Hematopoietic multipotent progenitor cell (in vitro differentiated cells): ENCODE measurements at places on chromosomes 16 and 17.

DNA sequence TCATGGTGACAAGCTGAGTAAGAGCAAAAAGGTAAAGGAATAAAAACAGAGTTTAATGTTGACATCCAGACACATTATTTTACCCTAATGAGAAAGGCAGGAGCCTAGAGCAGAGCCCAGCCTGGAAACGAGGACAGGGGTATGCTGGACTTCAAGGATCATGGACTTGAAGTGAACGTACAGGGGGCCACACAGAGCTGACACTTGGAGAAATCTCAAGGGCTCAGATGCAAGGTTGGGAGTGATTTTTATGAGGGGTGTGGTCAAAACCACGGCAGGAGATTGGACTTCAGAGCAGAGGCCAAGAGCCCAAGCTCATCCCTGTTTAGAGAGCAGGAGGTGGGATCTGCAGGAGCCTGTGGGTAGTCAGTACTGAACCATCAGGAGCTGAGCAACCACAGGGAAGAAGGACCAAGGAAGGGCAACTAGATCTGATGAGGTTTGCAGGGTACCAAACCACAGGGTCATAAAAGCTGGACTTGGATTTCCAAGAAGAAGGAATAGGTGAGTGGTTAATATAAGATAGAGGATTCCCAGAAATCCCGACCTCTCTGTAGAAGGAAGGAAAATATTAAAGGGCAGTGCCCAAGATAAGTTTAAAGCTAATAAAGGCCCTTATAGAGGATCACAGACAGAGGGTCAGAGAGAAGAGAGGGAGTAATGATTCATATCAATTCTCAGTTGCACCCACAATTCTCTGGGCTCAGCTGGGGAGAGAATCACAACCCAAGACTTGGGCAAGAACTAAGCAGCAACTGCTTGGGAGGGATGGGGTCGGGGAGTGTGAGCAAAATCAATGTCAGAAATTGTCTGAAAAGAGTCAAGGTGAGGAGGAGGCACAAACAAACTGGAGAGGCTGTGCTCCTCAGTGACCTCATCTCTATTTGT, 331.7 kb downstream of the SOX9 start:
- DNase-seq, result no peak

- no peak for DNase-seq
These were observed 169.4 kb downstream of the FOXL1 start for GRCh38 chr16:86747761-86748160.

- peak; percentile 75 for DNase-seq
These were observed 617 bp upstream of the SENP3 start for GRCh38 chr17:7561028-7561575.

DNA sequence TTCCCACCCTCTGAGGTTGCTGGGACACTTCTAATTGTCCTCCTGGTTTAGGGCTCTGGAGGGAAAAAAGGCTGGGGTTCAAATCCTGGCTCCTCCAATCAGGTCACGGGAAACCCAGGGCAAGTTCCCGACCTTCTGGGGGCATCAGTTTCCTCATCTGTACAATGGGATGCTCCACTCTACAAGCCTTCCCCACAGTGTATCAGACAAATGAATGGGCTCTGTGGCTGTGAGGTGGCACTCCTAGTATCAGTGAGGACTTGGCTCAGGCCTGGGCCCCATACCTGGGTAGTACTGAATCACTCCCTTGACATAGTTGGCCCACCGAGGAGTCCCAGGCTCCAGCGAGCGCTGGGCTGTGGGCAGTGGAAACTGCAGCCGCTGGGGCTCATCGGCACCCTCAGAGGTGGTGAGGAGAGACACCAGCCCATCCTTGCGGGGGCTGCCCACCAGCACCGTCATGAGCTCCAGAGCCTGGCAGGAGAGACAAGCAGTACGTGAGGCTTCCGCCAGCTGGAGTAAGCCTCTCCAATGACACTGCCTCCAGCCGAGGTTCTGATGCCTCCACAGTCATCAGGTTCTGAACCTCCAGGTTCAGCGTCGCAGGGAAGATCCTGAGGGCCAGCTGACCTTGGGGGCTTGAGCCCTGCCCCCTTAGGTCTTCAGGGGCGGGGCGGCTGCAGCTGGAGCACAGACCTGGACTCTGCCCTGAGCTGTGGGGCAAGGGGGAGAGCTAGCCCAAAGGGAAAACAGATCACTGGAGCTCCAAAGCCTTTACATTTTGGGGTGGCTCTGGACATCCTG, 1.2 kb downstream of the GALK1 start:
- no peak for DNase-seq

- no peak for DNase-seq
These were observed 3.8 kb upstream of the SNX20 start for GRCh38 chr16:50684823-50685461.

DNA sequence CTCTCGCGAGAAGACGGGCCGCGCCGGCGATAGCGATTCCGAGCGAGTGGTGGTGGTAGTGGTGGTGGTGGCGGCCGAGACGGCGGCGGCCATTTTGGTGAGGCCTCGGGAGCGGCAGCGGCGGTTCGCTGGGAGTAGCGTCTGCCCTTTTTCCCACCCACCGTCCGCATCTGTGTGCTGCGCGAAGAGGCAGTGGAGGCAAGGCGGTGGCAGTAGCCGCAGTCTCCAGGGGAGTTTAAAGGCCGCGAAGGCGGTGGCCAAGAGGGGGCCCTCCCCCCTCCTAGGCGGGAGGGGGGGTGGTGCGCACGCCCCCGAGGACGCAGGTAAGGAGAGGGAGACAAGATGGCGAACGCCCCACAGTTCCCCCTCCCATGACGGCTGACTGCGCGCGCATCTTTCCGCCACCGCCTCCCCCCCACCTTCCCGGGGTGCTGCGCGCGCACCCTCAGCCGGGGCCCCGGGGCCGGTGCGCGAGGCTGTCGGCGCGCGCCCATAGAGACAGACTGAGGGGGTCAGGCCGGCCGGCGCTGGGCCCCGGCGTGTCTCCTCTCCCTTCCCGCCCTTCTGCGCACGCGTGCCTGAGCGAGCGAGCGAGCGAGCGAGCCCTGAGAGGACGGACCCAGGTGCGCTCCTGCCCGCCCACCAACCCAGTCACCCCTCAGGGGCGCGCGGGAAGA, 694 bp upstream of the SRCAP start:
- peak; percentile 98 for DNase-seq

DNA sequence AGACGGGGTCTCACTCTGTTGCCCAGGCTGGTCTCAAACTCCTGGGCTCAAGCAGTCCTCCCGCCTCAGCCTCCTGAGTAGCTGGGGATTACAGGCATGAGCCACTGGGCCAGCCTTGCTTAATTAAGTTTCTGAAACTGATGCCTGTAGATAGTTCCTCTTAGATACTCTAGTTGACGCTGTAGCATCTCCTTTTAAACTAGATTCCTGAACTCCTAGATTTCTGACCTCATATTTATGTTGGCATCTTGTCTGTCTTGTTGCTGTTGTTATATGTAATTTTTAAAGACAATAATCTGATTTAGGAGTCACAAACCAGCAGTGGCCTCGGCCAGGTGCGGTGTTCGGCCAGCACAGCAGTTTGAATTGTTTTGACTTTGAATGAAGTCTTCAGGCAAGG, 37.5 kb downstream of the DHRS7B start:
- DNase-seq, result no peak

- no peak for DNase-seq
These were observed 815.5 kb downstream of the KCNJ18 start for GRCh38 chr17:22507823-22508222.

GRCh38 chr17:28862561-28862960, 7.7 kb downstream of the ERAL1 start:
- no peak for DNase-seq

- DNase-seq, result no peak
These were observed 1.9 kb downstream of the NECAB2 start for GRCh38 chr16:83969771-83970429.

- no peak for DNase-seq
These were observed 12.7 kb downstream of the TMEM11 start for GRCh38 chr17:21201298-21201595.

DNA sequence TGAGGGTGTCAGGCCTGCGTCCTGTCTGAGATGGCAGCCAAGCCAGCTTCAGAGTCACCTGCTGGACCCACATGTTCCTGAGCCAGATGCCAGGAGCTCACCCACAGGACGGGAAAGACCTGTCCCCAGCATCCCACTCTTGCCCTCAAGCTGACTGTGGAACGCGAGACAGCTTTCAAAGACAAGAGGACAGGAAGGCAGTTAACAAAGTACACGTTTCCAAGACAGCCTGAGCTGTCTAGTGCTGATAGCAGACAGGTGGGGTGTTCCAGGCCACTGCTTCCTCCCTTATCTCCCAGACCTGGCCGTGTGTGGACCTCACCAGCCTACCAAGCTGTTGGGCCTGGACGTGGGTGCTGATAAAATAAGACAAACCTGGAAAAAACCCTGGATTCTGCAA, 13.2 kb downstream of the CMTM3 start:
- no peak for DNase-seq

DNA sequence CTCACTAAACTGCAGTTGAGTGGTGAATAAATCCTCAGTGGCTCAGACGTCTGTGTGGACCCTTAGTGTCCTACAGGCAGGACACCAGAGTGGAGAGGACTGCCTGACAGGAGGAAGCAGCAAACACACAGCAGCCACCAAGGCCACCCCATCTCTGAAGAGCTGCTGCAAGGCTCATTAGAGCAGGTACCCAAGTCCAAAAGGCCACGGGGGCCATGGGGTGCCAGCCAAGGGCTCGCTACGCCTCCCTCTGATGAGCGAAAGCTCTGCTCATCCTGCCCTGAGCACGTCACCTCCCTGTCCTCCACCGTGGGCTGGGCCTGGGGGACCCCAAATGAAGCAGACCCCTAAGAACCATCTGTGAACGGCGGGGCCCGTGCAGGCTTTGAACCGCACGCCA, 70.1 kb upstream of the DOC2B start:
- no peak for DNase-seq

- peak; percentile 25 for DNase-seq
These were observed 25.4 kb downstream of the ZFP90 start for GRCh38 chr16:68564382-68564985.

- DNase-seq, result no peak
These were observed 13.2 kb upstream of the SLC16A5 start for GRCh38 chr17:75074532-75074931.

DNA sequence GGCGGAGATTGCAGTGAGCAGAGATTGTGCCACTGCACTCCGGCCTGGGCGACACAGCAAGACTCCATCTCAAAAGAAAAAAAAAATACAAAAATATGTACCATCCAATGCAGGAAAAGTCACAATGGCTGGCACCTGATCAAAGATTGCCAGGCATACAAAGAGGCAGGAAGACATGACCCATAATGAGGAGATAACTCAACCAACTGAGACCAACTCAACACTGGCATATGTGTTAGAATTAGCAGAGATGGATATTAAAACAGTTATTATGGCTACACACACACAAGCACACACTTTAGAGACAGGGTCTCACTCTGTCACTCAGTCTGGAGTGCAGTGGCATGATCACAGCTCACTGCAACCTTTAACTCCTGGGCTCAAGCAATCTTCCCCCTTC, 10.6 kb downstream of the QRICH2 start:
- no peak for DNase-seq

DNA sequence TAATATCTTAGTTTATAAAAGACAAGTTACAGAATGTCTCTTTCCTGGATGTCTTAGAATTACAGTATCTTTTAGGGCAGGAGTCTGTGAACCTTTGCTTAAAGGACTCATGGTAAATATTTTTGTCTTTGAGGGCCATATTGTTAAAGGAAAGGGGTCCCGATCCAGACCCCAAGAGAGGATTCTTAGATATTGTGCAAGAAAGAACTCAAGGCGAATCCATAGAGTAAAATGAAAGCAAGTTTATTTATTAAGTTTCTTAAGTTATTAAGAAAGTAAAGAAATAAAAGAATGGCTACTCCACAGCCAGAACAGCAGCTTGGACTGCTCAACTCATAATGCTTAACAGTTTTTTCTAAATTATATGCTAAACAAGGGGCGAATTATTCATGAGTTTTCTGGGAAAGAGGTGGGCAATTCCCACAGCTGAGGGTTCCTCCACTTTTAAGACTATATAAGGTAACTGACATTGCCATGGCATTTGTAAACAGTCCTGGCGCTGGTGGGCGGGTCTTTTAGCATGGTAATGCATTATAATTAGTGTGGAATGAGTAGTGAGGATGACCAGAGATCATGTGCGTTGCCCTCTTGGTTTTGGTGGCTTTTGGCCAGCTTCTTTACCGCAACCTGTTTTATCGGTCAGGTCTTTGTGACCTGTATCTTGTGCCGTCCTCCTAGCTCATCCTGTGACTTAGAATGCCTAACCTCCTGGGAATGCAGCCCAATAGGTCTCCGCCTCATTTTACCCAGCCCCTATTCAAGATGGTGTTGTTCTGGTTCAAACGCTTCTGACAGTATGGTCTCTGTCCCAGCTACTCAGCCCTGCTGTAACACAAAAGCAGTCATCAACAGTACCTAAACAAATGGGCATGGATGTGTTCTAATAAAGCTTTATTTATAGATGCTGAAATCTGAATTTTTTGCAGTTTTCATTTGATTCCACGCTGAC, 53.2 kb downstream of the BMERB1 start:
- DNase-seq, result no peak

GRCh38 chr17:42459801-42460281, 1.2 kb downstream of the ATP6V0A1 start:
- DNase-seq, result no peak

DNA sequence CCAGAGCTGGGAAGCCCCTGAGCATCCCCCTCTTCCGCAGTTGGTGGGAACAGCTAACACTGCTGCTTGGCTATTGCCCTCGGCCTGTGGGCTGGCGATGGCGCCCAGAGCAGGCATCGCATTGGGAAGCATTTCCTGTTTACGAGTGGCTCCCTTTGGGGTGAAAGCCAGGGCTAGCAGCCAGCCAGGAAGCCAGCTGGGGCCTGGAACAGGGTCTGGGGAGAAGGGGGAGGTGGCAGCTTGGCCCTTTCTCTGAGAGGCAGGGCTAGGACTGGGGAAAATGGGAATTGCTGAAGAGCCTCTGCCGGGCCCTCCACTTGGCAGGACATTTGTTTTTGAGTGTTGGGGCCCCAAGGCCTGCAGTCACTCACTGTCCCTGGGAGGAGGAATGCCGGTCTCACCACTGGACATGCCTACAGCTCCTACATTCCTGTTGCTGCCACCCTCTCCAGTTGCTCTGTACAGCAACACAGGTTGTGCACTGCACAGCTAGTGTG, 2.4 kb upstream of the MTSS2 start:
- no peak for DNase-seq

DNA sequence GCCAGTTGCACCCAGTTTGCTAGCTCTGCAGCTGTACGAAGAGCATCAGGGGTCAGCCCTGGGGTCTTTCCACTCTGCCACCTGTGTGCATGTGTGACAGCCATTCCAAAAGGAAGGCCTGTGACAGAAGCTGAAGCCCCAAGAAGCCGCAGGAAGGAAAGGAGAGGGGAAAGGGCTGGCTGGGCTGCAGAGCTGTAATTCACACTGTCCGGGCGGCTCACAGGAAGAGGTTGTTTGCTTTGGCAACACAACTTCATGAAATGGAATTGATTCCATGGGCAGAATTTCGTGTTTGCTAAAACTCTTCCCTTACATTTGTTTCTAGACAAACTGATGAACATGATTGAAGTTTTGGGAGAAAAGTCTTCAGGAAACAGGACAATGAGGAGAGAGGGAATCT, 14.8 kb downstream of the TMEM204 start:
- DNase-seq, result no peak

GRCh38 chr17:17487998-17488397, 8.2 kb downstream of the RASD1 start:
- no peak for DNase-seq
